ENCODE measurements at places on chromosomes 5 and 9. TPM values are rescaled to one million over a fixed set of nuclear protein-coding genes. Genes with fewer than 3 reads are reported as not detected.

Gene ALDH1B1
- 432 TPM for total RNA-seq

Gene IL13
- total RNA-seq, result not detected

Gene LPAR1
- total RNA-seq, result 65.4 TPM

Gene CDC23
- 20.1 TPM for total RNA-seq

Gene COL23A1
- 0.93 TPM for total RNA-seq

Gene RAI14
- total RNA-seq, result 45.8 TPM

Gene CARTPT
- 2.0 TPM for total RNA-seq

Gene ZNF300
- total RNA-seq, result 2.8 TPM

Gene FOXI1
- not detected for total RNA-seq

Gene SPINK6
- total RNA-seq, result not detected

Gene NHP2
- total RNA-seq, result 237 TPM

Gene PCDHB14
- 5.6 TPM for total RNA-seq

Gene CRB2
- not detected for total RNA-seq

Gene DNAH5
- total RNA-seq, result 0.94 TPM

Gene SAXO1
- total RNA-seq, result not detected

Gene CDH10
- not detected for total RNA-seq

Gene NIM1K
- total RNA-seq, result 1.5 TPM

Gene FOXD4L6
- total RNA-seq, result not detected

Gene ZFP37
- 4.7 TPM for total RNA-seq

Gene SLC34A1
- not detected for total RNA-seq
